ENCODE measurements at places on chromosomes 16 and 17.

GRCh38 chr17:81429821-81430551, 34.7 kb downstream of the BAHCC1 start:
- peak; percentile 69 for DNase-seq

DNA sequence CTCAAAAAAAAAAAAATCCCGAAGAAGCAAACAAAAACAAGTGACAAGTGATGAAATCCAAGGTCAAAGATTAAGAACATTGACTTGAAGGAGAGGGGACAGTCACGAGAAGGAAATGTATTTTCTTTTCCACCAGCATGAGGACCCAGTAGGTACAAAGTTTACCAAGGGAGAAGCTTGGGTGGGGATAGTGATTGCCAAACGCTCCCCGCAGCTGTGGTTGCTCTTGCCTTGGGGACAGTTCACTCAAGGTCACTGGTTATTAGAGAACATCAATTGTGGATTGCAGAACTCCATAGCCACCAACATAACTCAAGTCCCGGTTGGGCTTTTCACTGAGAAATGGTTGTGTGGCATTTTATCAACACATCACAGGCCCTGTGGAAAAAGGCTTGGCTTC, 27.0 kb downstream of the RSL1D1 start:
- peak; percentile 12 for DNase-seq

DNA sequence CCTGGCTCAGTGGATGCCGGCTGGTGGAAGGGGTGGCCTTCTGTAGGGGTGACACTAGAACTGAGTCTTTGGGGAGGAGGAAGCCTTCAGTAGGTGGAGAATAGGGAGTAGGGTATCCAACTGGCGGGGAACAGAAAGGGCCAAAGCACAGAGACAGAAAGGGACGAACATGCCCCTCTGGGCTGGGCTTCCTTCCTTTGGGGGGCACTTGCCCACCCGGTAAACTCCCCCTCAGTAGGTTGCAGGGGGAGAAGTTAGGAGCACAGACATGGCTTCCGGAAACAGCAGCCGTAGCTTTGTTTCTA, 774 bp downstream of the ENGASE start:
- DNase-seq = peak; percentile 22

DNA sequence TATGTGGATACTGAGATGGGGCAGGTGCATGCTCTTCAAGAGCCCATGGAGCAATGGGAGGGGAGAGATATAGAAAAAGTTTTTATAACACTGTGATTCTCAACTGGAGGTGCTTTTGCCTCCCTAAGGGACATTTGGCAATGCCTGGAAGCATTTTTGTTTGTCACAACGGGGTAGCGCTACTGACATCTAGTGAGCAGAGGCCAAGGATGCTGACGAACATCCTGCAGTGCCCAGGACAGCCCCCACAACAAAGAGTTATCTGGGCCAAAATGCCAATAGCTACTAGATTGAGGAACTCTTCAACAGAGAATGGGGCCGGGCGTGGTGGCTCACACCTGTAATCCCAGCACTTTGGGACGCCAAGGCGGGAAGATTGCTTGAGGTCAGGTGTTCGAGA, 67.2 kb upstream of the CLEC3A start:
- DNase-seq = no peak

- no peak for DNase-seq
Observed at GRCh38 chr17:6366221-6366666, 68.7 kb downstream of the AIPL1 start.

Measured in RPMI8226 (cell line).